ENCODE measurements at places on chromosomes 11 and 22.
A peak's percentile ranks its signal among the peaks of the same experiment; 100 is the strongest.

DNA sequence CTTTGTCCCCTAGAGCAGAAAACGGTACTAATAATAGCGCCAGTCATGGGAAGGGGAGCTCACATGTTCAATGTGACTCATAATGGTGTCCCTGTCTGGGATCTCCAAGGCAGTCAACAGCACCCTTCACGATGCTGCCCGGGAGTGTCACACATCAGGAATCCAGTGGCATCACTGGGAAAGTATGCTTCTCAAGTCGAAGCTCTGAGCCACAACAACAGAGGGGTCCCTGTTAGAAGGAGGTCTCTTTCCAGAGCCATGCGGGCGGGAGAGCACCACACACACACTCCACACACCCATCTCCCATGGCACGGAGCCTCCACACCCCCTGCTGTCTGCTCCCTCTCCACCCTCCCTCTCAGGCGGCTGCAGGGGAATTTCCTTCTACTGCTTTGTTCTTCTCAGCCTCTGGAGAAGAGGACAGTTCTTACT lies 119.7 kb downstream of the ETS1 start:
- peak; percentile 29 for DNase-seq

DNA sequence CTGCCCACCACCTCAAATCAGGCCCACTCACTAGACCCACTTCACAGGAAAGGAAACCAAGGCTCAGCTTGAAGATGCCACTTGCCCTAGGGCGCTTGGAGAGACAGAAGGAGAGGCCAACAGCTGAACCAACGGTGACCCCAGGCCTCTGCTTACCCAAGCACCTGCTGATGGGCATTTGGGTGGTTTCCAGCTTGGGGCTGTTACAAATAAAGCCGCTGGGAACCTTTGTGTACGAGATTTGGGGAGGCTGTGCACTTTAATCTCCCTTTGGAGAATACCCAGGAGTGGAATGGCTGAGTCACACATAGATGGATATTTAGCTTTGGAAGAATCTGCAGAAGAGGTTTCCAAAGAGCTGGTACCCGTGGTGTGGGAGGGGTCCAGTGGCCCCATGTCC lies 50.9 kb upstream of the LINC01488 start:
- no peak for DNase-seq

DNA sequence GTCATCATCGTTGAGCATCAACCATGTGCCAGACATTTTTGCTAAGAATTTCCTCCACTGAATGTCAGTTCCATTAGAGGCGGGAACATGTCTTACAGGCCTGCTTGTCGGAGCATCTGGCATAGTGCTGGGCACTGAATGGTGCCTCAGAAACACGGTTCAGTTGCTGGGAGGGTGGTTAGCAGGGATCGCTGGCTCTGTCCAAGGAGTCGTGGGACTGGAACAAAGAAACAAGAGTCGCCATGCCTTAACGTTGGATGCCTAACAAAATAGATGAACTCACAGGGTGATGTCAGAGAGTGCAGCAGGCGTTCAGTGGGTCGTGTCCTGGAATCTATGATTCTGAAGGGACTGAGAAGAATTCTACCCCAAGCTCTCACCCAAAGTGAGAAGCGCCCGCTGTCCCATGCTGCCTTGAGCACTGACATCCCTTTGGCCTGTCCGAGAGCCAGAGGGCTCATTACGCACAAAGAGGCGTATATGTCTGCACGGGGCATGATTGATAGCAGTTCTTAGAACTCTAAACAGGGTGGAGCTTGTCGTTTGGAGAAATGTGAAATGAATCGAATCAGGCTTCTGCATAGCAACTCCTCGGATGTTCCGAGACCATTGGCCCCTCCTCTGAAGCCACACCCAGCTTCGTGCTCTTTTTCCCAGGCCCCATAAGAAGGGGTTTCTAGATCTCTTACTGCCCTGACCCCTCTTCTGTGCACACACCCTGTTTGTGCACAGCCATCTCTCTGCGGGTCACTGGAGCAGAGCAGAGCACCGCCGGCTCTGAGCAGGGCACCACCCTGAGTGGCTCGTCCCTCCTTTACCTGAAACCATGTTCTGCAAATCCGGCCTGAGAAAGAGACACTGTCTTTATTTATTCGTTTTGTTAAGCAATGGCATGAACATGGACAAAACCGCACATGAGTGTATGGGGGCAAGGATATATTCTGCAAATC lies 113.1 kb upstream of the B3GAT1 start:
- DNase-seq: no peak

- no peak for DNase-seq
Observed at GRCh38 chr11:14906993-14907392, 15.0 kb upstream of the CYP2R1 start.

- peak; percentile 96 for DNase-seq
Observed at GRCh38 chr22:38700789-38701628, at the start of gene JOSD1. Gene JOSD1, minus strand, starts transcription at chr22:38700943. Its CDS starts 956 bp downstream, at chr22:38699987.

- DNase-seq: no peak
Observed at GRCh38 chr11:6841694-6842093, 3.8 kb upstream of the OR10A5 start.

- DNase-seq: peak; percentile 29
Observed at GRCh38 chr22:26669060-26669481, 11.7 kb downstream of the MIAT start.

DNA sequence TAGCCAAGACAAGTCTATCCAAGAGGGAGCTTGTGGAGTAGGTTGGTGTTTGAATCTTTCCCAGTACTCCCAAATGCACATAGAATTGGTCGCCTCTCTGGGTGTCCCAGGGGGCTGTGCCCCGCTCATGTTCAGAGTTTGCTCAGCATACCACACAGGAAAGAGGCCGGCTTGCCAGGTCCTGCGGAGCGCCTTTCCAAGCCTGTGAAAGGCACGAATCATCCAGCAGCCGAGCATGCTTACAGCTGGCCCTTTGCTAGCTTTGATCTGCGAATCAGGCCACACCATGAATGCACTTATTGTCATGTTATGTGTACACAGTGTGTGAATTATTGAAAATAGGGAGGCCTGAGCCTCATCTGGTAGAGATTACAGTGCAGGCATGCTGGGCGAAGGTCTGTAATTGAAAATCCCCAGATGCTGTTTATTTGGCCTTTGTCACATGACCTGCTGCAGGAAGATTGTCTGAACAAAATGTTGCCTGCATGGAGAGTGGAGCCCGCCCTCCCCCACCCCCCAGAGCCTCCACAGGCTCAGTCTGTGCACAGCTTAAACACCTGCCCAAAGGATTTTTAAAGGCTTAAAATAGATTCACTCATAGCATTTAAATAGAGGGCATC lies 163.3 kb upstream of the RASSF10 start:
- no peak for DNase-seq

DNA sequence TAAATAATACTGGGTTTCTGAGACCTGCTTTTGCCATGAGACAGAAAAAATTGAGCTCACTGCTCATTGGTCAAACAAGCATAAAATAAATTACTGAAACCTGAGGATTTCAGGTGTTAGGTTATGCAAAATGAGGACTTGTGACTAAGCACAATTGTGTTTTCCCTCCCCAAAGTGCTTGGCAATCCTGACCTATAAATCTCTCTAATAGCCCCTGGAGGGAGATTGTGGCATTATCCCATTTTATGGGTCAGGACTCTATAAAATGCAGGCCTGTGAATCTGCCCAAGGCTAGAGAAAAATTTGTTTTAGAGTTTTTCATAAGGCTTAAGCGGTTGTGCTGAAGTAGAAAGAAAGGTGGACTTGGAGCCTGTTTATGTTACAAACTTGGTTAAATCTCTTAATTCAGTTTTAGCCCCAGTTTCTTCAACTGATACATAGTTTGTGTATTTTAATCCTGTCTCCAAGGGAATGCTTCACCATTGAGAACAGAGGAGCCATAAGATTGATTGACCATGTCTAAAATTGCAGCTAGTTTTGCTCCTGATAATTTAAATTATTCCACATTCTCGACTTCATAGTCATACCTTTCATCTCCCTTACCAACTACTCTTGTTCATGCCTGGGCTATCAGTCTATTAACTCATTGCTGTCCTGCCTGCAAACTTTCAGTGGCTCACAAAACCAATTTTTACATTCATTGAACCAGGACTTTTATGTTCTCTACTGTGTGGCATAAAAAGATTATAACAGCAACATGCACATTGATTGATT lies 63.6 kb upstream of the LRRC4C start:
- no peak for DNase-seq

DNA sequence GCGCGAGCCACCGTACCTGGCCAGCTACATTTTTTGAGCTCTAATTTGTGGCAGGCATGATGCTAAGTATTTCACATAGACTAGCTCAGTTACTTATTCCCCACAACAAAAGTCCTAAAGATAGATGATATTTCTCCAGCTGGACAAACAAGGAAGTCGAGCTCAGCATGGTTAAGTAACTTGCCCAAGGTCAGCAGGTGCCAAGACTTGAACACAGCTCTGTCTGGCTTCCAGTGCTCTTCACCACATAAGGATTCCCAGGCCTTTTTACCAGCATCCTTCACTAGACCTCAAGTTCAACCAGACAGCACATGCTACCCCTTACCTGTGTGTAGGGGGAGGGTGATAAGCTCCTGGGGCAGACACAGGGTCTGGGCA lies 177.3 kb upstream of the NCAM1 start:
- DNase-seq: no peak

DNA sequence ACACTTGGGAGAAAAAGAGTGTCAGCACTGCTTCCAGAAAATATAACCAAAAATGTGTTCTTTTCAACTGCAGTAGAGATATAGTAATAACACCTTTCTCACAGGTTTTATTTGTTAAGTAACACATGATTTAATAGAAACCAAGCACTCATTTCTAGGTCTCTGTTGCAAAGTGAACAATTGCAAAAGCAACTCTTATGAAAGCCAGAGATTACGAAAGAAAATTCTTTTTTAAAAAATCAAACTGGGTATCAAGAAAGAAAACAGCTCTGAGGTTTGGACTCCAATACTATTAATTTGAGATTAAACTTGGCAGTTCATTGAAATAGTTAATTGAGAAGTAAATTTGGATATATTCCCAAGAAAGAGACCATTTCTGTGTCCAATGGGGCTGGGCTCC lies 9.8 kb upstream of the XKR3 start:
- DNase-seq: no peak

GRCh38 chr22:43897751-43898261 lies 6.0 kb upstream of the PNPLA5 start:
- no peak for DNase-seq

GRCh38 chr11:46491661-46492330 lies 100.2 kb upstream of the CHRM4 start:
- no peak for DNase-seq

DNA sequence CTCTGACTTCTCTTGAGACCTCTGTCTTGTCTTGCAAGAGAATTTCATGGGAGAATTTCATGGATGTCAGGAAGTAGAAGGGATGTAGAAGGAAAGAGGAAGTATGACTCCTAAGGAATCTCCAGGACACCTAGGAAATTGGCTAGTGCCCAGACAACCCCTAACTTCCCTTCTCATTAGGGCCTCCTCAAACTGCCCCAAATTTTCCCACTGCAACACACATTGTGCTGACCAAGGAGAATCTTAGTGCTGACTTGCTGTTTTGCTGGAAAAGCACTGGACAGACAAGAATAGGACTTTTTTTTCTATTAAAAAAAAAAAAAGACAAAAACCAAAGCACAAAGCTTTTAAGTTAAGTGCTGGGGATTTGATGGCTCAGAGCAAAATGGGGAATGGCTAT lies 236.1 kb upstream of the CADM1 start:
- no peak for DNase-seq

Measured in activated CD4-positive, alpha-beta T cell treated with anti-CD3 and anti-CD28 coated beads, Interleukin-2, amount 10 ng/mL, durations not matched to agents 7 days and 5 days (primary cell).